ENCODE measurements at places on chromosomes 2 and 18.
A peak's percentile ranks its signal among the peaks of the same experiment; 100 is the strongest.

DNA sequence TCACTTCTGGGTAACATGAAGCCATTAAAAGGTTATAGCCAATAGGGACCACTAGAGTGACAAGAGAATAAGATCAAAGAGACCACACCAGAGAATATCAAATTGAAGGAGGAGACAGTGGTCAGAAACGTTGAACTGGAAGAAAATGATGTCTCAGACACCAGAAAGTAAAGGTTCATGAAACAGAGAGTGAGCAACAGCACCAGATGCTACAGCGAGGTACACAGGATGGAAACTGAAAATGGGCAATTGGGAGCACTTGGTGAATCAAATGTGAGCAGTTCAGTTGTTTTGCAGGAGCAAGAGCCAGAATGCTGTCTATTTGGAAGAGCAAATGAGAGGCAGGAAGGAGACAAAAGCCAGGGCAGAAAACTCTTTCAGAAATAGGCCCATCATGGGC, 162.6 kb downstream of the SS18 start:
- no peak for DNase-seq

DNA sequence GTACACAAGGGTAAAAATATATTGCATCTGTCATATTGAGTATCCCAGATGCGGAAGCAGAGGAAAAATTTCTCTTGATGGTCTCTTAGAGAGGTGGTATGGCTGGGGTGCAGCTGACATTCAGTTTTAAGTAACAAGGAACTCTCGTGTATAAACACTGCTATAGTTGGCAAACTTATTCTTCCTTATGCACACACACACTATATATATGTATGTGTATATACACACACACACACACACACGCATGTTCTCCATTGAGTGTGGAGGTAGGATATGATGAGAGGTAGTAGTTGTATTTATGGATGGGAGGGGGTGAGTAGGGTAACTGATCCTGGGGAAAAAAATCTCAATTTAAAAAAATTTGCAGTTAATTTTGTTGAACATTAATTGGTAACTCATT, 10.6 kb downstream of the PHLPP1 start:
- DNase-seq: no peak

DNA sequence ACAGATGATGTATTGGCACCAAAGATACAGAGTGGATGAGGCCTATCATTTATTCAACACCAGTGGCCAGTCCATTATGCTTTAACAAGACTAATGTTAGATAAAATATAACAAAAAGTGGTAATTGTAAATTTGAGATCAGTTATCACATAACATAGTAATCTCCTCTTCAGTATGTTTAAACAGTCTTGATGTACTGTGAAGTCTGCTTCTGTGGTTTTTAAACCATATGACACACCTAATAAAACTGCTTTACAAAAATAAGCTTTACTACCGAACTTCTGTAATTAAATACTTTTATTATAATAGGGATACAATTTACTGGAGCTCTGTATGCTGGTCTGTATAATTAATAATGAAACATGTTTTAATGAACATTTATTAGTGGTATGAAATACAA, 2156.1 kb upstream of the CELF4 start:
- DNase-seq: no peak

DNA sequence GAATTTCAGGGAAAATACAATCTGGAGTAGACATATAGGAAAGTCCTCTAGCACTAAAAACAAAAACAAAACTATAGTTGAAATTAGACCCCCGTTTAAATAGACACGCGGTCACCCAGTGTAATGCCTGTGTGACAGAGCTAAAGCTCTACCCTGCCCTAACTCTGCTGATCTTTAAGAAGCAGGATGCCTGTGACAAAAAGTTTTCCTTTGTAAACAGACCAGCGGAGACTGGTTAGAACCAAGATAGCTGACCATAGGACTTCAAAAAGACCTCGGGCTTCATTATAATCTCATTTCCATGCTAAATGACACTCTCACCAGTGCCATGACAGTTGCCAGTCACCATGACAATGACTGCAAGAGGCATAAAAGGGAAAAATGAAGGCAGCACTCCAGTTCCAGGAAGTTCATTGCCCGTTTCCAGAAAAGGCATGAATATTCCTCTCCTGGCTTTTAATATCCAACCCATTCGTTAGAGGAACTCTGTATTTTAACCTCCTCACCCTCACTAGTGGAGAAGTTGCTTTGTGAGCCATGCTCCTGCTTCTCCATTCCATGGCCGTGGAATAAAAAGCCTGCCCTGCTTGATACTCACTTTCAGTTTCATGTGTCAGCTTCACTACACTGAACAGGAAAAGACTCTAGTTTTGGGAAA, 157.2 kb upstream of the COPS8 start:
- no peak for DNase-seq

GRCh38 chr18:59238385-59238784, 18.4 kb downstream of the GRP start:
- DNase-seq: no peak

- DNase-seq: no peak
Observed at GRCh38 chr2:46067501-46068305, 229.5 kb upstream of the EPAS1 start.

- DNase-seq: no peak
Observed at GRCh38 chr2:218219934-218220333, 2.9 kb downstream of the ARPC2 start.

DNA sequence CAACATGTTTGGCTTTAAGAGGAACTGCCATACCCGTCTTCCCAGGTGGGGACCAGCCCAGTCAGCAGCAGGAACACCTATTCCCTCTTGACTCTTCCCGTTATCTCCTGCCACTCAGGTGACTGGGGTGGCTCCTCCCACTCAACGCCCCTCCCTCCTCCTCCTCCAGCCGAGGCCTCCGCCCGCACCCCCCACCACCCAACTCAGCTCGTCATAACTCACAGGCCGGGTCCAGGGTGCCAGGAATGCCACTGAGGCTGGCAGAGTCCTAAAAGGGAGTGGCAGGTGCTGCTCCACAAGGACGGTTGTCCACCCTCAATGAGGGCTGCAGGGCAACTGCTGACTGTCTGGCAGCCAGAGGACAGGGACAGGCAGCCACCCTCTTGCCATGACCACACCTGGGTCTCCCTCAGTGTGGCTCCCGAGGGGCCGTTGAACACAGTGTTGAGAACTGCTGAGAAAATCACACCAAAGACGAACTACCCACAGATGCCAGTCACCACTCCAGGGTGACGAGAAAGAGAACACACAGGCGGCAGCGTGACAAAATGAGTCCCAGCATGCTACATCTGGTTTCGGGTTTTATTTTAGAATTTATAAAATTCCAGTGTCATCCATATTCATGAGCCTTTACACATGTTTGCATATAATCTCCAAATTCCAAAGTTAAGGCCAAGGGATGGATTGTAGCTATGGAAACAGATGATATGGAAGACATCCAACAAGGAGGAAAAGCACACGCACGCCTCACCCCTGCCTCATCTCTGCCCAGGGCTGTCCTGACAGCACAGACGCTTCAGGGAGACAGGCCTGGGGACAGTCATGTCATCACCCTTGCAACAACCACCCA, 38.5 kb downstream of the ANO7 start:
- no peak for DNase-seq

DNA sequence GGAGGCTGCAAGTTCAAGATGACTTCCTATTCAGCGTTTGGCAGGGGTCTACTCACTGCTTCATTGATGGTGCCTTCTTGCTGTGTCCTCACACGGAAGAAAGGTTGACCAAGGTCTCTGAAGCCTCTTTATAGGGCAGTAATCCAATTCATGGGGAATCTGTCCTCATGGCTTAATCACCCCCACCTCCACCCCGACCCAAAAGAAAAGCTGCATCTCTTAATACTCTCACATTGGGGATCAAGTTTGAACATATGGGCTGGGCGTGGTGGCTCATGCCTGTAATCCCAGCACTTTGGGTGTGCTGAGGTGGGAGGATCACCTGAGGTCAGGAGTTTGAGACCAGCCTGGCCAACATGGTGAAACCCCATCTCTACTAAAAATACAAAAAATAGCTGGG, 36.4 kb upstream of the HNMT start:
- DNase-seq: no peak

DNA sequence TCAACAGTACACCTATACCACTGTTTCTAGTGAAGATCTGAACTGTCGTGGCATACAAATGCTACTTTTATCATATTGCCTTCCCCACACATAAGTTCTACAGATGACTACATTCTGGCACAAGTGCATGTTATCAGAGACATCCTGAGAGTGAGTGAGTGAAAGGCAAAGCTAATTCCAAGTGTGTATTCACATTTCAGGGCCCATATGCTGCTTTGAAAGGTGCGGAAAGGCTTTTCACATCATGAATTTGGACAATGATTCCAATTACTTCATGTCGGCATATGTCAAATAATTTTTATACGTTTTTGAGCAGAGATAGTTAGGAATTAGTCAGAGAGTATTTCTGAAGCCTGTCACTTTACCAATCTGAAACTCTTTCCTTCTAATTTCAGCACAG, 101.7 kb downstream of the GAREM1 start:
- no peak for DNase-seq

- DNase-seq: no peak
Observed at GRCh38 chr2:126843081-126843480, 55.6 kb upstream of the TEX51 start.

DNA sequence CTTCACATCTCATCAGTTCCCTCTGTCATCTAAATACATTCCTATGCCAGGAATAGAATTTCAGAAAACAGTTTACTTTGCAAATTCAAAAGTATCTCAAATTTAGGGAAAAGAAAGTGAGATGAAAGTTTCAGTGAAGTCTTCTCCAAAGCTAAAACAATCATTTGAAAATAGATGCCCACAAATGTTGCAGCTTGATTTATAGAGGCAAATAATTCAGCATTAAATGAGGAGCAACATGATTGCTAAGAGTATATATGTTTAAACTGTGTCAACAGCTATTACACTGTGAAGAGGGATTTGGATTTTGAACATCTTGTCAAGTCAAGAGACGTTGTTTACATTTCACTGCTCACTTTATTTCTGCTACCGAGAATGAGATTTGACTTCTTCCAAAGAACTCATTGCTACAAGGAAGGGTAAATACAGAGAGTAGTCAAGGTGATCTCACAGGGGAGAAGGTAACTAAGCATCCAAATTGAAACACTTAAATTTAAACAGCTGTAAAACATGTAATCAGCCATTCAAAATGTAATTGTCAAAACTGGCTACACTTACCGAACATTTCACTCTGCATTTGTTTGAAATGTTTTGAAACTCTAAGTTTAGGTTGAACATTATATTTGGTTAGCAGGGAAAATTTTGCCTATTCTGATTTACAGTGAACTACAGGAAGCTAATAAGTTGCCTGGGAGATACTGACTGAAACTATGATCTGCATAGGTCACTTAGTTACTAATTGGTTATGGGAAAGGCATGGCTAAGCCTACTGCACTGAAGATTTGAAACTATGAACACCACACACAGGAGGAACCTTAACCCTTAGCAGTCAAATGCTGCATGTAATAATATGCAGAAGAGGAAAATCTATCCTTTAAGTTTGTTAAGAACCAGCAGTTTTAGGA, 33.2 kb upstream of the GALNT3 start:
- DNase-seq: no peak

GRCh38 chr2:53252115-53252514, 515.5 kb upstream of the CHAC2 start:
- DNase-seq: no peak

DNA sequence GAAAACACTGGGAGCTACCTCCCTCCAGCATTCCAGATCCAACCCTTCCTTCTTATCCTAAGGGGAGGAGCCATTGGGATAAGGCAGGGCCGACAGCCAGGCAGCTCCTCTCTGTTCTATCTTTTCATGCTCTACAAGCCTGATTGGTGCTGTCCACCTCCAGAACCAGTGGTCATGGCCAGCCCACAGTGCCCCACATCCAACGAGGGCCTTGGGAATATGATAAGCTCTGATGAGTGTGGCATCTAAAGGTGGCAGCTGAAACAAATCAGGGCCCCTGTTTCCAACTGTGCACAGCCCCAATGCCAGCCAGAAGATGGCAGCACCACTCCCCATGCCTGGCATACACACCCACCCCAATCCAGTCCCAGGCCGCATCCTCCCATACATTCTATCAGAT, 329.3 kb downstream of the C1D start:
- peak; percentile 2 for DNase-seq

- no peak for DNase-seq
Observed at GRCh38 chr2:204909791-204910190, 364.5 kb downstream of the PARD3B start.

DNA sequence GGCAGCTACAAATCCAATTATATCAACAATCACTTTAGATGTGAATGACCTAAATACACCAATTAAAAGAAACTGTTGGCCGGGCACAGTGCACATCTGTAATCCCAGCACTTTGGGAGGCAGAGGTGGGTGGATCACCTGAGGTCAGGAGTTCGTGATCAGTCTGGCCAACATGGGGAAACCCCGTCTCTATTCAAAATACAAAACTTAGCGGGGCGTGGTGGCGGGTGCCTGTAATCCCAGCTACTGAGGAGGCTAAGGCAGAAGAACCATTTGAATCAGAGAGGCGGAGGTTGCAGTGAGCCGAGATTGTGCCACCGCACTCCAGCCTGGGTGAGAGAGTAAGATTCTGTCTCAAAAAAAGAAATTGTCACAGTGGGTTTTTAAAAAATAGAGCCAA, 49.5 kb downstream of the ATL2 start:
- DNase-seq: peak; percentile 6

Measured in activated CD4-positive, alpha-beta T cell treated with anti-CD3 and anti-CD28 coated beads for 48 hours (primary cell).